ENCODE measurements at places on chromosomes 16 and 17.
A peak's percentile ranks its signal among the peaks of the same experiment; 100 is the strongest.

DNA sequence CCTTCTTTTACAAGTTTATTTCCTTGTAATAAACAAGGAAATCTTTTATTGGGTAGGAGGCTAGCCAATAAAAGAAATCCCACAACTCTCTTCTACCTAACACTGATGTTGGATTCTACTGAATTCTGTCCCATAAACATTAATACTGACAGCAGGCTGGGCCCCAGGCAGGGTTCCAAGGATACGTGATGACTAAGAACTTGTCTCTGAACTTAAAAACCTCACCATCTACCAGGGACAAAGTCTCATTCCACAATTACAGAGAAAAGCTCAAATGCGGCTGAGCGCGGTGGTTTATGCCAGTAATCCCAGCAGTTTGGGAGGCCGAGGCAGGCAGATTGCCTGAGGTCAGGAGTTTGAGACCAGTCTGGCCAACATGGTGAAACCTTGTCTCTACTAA is 64.9 kb downstream of the ARHGAP17 start:
- no peak for DNase-seq

DNA sequence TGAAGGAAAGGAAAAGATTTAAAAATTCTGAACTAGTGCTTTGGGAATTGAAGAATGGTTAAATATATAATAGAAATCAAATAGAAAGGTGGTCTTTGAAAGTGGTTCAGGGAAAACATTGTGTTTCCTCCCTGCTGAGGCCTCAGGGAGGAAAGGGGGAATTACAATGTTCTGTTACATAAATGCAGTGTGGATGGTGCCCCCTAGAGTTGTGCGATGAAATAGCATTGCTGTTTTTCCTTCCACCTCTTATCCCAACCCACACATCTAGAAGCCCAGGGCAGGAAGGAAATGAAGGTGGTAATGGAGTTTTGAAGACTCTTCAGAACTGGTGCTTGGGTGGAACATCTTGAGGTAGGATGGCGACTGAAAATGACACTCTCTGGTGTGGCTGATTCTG is 6.4 kb upstream of the TOX3 start:
- no peak for DNase-seq

- DNase-seq, result no peak
Measured at GRCh38 chr17:55806745-55807495, 56.1 kb downstream of the PCTP start.

GRCh38 chr17:78313735-78314648 is 45.9 kb downstream of the SOCS3 start:
- peak; percentile 42 for DNase-seq

DNA sequence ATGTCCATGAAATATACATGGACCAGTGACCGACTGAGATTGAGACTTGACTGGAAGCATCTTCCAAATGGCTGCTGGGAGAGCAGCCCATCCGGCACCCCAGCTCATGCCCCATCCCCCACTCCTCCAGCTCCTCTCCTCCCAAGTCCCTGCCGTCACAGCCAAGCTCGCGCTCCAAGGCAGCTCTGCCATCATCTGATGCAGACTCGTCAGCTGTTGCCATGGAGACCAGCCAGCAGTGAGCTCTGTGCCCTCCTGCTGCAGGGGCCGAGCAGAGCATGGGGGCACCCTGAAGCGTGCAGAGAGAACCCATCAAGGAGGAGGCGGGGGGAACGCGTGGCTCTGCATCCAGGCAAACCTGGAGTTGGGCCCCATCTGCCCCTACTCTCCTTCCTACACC is 74.5 kb upstream of the TNRC6C start:
- DNase-seq, result no peak

DNA sequence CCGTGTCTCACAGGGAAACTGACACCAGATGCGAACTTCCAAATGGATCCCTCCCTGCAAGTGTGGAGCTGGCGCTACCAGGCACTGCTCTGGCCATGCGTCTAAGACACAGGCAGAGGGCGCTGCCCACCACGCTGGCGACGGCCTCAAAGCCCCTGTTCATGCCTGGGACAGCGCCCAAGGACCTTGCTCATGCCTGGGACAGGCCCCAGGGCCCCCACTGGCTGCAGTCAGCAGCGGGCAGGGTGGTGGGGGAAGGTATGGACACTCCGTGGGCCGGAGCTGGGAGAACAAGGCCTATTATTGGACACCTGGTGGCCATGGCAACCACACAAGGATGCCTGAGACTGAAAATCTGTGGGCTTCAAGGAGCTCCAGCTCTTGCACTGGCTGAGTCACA is 8.8 kb downstream of the ZG16B start:
- no peak for DNase-seq

- no peak for DNase-seq
Measured at GRCh38 chr16:1279945-1280589, 24.2 kb downstream of the TPSD1 start.

GRCh38 chr16:84652566-84652965 is 4.3 kb downstream of the KLHL36 start:
- DNase-seq, result no peak

DNA sequence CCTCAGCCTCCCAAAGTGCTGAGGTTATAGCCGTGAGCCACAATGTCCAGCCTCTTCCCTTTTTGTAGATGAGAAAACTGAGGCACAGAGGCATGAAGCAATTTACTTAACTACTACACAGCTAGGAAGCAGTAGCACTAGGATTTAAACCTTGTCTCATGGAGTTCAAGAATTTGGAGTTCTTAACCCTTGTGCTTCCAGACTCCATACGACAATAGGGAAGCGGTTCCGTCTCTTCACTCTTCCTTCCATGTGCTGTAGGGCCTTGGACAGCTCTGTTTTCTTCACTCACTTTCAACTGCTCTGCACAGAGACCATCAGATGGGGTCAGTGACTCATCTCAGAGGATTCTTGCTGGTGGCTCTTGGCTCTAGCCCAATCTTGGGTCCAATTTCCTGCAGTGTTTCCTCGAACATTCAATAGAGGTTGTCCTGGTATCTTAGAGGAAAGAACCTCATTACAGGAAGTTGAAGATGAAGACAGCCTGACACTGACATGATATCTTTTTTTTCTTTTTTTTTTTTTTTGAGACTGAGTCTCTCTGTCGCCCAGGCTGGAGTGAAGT is 19.3 kb downstream of the ITGAL start:
- DNase-seq, result no peak

GRCh38 chr16:14958323-14958600 is 16.6 kb upstream of the PDXDC1 start:
- no peak for DNase-seq

DNA sequence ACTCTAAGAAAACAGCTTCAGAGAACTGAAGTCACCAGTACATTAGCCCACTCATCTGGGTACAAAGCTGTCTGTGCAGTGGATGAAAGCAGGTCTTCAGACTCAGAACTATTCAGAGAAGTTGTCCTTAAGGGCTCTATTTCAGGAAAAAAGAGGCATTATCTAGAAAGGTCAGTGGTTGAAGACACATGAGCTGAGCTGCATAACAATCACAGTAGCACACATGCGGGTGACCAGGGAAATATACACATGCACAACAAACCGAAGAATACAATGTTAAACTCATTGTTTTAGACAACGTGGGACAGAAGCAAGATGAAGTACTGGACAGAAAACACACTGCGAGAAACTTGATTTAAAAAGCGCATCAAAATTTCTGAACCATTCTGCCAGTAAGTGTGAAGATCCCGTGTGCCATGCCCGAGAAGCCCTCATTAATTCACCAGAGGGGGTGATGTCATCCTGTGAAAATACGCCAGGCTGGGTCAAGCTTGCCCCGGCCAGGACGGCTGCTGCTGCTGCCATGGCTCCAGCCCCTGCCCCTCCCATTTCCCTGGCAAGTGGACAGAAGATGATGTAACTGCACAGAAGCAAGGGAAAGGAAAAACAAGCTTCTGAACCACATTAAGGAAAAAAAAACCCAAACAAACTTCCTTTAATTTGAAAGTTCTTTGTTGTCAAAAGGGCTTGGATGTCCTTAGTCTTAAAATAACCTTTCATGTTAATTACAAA is 10.1 kb downstream of the DYNC1LI2 start:
- no peak for DNase-seq

- no peak for DNase-seq
Measured at GRCh38 chr17:10614536-10615155, 42.5 kb downstream of the MYH3 start.

DNA sequence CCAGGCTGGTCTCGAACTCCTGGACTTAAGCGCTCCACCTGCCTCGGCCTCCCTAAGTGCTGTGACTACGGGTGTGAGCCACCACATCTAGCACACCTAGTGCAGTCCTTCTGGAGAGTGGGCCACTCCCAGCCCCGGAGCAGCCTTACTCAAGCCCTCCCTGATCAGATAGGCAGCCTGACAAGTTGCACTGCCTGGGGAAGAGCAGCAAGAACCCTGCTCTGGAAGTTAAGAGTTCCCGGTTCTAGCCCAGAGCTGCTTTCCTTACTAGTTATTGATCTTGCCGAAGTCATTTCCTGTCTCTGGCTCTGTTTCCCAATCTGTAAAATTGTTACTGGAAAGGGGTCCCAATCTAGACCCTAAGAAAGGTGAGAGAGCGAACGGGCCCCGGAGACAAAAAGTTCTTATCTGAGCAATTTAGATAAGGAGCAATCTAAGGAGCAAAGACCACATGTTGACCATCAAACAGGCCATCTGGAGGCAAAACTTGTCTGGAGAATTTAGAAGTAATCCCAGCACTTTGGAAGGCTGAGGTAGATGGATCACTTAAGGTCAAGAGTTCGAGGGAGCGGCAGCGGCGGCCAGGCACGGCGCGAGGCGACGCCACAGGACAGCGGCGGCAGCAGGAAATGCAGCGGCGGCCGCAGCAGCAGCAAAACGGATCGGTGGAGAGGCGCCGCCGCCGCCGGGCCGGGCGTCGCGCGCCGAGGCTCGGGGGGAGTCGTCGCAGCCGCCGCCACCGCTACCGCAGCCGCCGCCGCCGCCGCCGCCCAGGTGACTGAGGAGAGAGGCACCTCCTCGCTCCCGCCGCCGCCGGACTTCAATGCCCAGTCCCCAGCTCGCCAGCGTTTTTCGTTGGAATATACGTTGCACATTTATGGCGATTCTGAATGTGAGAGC is 4.3 kb upstream of the NAGLU start:
- peak; percentile 32 for DNase-seq

DNA sequence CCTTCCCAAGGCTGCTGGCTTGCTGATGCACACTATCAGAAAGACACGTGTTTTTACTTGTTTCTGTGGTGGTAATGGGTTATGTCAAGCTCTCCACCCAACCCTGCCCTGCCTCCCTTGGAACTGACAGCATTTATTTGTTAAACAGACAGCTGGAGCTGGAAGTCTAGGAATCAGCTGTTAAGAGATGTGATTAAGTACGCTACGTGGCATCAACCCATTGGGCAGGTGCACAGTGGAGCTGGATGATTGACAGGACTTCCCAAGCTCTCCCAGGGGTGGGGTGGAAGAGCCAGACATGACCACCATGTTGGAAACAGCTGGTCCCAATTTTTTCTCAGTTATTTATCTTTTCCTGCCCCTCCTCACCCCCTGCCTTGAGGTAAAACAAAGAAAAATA is 49.4 kb downstream of the ADAMTS18 start:
- no peak for DNase-seq
